ENCODE measurements at places on chromosomes 12 and 14. TPM values are rescaled to one million over a fixed set of nuclear protein-coding genes. Genes with fewer than 3 reads are reported as not detected.

The SPTB gene
- 0.14 TPM for total RNA-seq

The ANO2 gene
- 0.18 TPM for total RNA-seq

The NPFF gene
- not detected for total RNA-seq

The HNF1A gene
- total RNA-seq: not detected

The PMCH gene
- not detected for total RNA-seq

The PDZRN4 gene
- total RNA-seq: 0.09 TPM

The ZNF385A gene
- 0.71 TPM for total RNA-seq

The CLEC2B gene
- 22.3 TPM for total RNA-seq

The APOF gene
- total RNA-seq: not detected

The FGF23 gene
- total RNA-seq: not detected

The SLC11A2 gene
- total RNA-seq: 67.4 TPM

The TMEM121 gene
- 10.0 TPM for total RNA-seq

All from smooth muscle cell of bladder (primary cell).